ENCODE measurements at places on chromosomes 16 and 17.

- no peak for DNase-seq
Observed at GRCh38 chr17:66448026-66448639, 145.7 kb downstream of the PRKCA start.

GRCh38 chr17:81404558-81405165, 9.4 kb downstream of the BAHCC1 start:
- no peak for DNase-seq

GRCh38 chr17:4233668-4234258, 30.0 kb downstream of the ANKFY1 start:
- no peak for DNase-seq

DNA sequence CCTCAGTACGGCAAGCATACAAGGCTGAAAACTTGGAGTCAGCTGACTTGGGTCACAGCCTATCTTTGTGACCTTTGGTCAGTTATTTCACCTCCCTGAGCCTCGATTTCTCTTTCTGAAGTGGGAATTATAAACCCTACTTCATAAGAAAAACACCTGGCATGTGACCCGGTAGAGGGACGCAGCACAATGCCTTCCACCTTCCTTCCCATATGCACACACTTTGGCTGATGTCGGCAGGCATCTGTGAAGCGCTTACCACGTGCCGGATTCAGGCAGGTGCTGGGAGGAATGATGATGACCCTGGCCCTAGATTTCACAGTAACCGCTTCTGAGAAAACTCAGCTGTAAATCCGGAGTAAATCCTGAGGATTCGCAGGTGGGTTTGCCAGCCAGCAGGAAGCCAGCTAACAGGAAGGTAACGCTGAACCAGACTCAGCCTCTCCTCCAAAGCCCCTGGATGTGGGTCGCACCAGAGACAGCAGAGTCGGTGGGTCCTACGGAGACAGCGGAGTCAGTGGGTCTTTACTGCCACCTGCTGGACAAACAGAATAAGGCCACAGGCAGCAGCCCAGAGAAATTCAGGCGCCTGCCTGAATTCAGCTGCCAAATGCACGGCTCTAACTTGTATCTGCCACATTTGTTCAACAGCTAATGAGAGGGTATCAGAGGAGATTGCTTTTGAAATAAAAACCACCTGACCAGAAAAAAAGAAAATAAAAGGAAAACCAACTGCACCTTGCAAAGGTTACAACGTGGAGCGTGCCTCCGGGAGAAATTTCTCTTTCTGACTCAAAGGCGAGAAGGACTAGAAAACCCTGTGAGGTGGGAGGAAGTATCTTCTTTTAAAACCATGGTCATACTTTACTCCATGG, 16.6 kb downstream of the COPRS start:
- peak; percentile 32 for DNase-seq

GRCh38 chr16:77696149-77696548, 26.2 kb upstream of the NUDT7 start:
- DNase-seq: no peak

DNA sequence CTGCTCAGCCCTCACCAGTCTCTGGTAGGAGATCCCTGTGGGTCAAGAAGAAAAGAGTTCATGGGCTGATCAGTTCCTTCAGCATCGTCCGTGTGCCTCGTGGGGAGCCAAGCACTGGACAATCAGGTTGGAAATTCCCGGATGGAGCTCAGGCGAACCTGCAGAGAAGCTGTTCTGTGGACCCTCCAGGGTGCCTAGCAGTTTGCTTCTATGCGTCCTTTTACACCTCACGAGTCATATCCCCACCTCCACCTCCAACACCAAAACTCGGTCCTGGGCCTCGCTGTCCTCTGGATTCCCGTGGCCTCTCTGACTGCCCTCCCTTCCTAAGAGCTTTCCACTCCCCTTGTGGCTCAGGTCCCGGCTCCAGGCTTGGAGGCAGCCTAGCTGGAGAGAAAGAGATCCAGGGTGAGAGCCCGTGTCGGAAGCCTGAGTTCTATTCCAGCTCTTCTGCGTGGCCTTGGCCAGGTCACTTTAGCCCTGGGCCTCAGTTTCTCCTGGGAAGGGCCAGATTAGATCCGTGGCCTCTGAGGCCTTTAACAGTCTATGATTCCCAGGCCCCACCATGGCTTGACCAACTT, 26.2 kb upstream of the PIK3R6 start:
- no peak for DNase-seq

GRCh38 chr17:75315541-75316243, 26.5 kb upstream of the SLC25A19 start:
- DNase-seq: no peak

- DNase-seq: no peak
Observed at GRCh38 chr17:17416007-17416399, 60.8 kb upstream of the MED9 start.

DNA sequence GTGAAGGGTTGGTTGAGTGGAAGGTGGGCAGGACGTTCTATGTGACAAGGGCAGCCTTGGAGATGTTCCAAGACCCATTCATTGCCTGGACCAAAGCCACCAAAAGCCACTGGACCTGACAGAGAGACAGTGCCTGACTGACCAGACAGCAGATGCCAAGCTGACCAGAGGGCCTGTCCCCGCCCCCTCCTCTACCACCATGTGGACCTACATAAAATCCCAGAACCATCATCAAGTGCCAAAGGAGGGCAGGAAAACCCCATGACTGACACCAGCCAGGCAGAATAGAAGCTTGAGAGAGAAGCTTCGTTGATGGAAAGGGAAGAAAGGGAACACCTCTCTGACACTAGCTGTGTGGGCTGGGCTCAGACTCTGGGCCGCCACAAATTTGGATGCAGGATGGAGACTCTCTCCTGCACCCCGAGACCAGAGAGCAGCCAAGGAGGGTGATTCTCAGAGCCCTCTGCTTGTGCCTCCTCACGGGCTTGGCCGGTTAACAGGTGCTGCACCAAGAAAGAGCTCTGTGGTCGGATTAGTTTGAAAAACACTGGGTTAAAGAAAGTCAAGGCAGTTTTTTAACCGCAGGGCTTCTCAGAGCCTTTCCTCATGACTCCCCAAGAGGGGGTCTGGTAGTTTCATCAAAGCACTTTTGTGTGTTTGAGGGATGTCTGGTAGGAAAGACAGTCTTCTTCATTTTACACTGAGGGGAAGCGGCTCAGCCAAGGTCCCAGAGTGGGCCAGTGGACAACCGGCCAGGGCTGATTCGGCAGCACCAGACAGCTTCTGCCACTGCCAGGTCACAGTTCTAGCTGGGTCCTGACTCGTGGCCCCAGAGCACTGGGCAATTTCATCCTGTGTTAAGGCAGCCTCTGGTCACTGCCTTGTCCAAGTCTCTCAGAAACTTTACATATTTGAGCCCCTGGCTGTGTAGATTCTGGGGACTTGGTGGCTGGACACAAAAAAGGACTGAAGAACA, 1.7 kb downstream of the TNFRSF13B start:
- no peak for DNase-seq

DNA sequence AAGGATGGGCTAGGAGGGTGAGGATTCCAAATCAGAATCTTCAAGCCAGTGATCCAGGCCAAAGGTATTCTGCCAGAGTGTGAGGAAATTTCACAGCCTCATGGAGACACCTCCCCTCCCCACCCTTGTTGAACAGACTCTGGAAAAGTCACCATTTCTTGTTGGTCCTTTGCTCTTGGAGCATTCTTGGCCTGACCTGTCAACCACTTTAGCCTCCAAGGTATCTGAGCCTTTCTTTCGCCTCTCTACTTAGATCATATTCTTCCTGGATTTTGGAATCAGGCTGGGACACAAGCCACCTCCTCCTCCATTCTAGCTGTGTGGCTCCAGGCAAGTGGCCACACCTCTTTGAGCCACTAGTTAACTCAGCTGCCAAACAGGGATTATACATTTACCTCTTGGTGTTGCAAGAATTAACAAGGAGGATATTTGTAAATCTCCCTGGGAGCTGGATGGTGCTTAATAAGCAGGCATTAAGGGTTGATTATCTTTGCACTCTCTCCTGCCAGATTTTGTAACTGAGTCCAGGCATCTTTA, 193.5 kb downstream of the WWOX start:
- no peak for DNase-seq

DNA sequence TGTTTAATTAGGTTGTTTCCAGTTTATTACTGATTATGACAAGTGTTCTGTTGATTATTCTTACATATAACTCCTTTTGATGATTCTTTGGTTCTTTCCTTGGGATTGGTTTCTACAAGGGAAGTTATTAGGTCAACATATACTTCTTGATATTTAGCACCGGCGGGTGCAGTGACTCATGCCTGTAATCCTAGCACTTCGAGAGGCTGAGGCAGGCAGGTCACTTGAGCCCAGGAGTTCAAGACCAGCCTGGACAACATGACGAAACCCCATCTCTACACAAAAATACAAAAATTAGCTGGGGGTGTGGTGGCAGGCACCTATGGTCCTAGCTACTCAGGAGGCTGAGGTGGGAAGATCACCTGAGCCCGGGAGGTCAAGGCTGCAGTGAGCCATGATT, 120.2 kb upstream of the HAS3 start:
- DNase-seq: no peak

- DNase-seq: no peak
Observed at GRCh38 chr17:6476076-6476809, 32.0 kb downstream of the PIMREG start.

DNA sequence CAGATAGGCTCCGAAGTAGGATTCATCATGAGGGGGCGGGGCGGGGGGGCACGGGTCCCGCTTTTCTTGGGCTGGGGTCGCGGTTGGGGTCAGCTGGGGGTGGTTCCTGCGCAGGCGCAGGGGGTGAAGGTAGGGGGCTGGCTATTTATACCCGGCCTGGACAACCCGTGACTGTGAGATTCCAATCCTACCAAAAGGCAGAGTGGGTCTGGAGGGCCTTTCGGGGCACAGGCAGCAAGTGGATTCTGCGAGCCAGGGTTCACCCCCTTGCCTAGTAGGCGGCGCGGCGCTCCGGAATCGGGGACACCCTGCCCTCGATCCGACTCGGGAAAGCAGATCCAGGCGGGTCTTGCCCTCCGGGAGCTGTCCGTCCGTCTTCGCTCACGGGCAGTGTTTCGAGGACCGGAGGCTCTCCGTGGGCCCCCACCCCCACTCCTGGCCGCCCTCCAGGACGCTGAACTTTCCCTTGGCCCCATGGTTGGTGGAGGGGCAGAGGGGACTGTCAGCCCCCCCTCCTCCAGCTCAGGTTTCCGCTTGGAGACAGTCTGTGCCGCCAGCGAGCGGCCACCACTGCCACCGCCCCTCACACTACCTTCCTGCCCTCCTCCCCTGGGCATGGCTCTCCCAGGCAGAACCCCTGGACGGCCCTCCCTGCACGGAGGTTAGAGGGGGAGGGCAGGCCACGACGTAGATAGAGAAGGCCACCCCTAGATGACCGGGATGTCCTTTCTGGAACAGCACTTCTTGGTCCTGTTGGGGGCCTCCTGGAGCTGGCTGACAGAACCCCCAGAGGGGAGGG, 634 bp downstream of the SLC2A4 start:
- DNase-seq: no peak

GRCh38 chr16:19528666-19529065, 4.9 kb downstream of the CCP110 start:
- no peak for DNase-seq

- peak; percentile 58 for DNase-seq
Observed at GRCh38 chr17:63701868-63702720, 2.2 kb upstream of the LIMD2 start.

DNA sequence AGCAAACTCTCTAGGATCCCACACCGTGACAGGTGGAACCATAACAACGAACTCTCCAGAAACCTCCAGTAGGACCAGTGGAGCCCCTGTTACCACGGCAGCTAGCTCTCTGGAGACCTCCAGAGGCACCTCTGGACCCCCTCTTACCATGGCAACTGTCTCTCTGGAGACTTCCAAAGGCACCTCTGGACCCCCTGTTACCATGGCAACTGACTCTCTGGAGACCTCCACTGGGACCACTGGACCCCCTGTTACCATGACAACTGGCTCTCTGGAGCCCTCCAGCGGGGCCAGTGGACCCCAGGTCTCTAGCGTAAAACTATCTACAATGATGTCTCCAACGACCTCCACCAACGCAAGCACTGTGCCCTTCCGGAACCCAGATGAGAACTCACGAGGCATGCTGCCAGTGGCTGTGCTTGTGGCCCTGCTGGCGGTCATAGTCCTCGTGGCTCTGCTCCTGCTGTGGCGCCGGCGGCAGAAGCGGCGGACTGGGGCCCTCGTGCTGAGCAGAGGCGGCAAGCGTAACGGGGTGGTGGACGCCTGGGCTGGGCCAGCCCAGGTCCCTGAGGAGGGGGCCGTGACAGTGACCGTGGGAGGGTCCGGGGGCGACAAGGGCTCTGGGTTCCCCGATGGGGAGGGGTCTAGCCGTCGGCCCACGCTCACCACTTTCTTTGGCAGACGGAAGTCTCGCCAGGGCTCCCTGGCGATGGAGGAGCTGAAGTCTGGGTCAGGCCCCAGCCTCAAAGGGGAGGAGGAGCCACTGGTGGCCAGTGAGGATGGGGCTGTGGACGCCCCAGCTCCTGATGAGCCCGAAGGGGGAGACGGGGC, 1.3 kb downstream of the SPN start:
- no peak for DNase-seq
